Astrocyte of the hippocampus (primary cell): ENCODE measurements at places on chromosomes 13 and 19.
A peak's percentile ranks its signal among the peaks of the same experiment; 100 is the strongest.

DNA sequence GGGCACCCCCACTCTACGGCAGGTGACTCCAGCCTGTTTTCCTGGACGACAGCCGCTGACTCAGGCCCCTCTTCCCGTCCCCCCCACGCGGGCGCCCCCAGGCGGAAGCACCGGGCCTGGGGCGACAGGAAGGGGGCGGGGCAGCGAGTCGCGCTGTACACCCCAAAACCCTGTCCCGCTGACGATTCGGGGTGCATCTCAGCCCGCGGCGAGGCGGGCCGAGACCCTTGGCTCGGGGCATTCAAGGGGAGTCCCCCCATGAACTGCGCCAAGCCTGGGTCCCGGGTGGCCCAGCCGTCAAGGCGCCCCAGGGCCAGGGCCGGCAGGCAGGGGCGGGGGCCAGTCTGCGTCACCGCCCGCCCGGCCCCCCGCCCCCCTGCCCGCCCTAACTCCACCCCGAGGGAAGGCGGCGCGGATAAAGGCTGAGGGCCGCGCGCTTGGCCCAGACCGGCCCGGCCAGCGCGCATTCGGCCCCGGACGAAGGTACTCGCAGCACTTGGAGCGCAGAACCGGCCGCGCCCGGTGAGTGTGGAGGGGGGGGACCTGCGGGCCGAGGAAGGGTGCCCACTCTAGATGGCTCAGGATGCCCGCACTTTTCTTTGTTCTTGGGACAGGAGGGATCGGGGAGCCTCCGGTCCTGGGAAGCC, at the start of gene MIDN:
Gene MIDN, plus strand, starts transcription at position 445 of the 647 bp plus-strand sequence. CDS start 1,714 bp downstream, outside the sequence.
- DNase-seq, result peak; percentile 95

- no peak for DNase-seq
Observed at GRCh38 chr13:58991826-58992477, 1171.8 kb downstream of the DIAPH3 start.

DNA sequence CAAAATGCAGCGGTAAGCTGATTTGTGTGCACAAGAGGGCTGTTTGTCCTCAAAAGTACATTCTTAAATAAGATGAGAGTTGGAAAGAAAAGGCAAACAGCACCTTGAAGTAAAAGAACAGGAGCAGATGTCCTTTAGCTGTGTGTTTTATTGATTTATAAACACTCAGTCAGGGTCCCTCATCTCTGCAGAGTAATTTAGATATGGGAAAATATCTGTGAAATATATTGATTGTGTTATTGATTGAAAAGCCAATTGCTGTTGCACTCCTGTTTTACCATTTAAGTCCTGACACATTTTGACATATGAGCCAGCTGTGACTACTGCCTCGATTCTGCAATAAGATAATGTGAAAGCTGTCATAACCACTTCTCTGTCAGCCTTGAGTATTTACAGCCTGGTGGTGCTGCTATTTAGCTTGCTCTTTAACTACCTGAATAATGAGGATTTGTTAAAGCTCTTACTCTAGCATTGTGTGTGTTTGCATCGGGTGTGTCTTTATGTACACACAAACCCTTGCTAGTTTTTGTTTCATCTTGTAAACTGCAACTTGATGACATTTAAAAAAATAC, 550.1 kb downstream of the DACH1 start:
- DNase-seq, result no peak

DNA sequence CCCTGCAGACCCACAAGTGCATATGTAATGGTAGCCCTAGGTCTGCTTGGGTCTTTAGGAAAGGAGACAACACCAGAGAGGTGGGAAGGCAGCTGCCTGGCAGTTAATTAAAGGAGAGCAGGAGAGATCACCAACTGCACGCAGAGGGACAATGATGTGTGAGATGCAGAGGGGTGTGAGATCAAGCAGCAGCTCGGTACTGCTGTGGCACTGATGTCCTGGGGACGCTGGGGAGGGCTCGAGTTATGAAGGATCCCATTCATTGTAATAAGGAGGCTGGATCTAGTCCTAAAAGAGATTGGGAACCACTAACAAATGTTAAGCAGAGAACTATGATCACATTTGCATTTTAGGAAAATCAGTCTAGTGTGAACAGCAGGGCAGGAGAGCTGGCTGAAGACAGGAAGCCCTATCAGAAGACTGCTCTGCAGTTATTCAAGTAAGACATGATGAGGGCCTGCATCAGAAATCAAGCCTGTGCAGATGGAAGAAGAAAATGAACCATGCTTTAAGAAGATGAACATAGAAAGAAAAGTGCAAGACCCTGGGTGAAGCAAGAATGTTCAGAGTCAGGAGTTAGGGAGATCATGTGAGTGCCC, 80.4 kb downstream of the DLEU7 start:
- no peak for DNase-seq

DNA sequence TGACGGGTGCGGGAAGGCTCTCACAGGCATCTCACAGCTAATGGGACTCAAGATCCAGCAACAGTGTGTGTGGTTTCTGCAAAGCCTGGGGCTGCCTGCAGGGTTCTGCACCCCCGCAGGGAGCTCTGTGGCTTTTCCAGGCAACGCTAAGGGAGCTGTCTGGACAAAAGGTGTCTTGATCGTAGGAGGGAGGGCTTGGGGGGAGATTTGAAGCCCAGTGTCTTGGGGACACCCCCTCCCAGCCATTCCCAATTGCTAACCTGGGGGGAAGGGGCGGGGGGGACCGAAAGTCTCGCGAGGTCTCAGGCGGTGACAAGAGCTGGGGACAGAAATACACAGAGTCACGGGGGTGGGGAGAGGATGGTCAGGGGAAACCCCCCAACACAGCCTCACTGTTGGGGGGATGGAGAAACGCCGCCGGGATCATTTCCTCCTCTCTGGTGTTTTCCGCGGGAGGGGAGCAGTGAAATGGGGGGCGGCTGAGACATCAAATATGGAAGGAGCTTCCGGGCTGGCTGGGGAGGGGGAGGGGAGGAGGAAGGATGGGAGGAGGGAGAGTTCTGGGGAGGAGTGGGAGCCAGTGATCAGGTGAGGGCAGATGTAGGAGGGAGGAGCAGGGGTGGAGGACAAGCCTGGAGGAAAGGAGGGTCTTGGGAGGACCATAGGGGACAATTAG, 13.3 kb downstream of the KCNC3 start:
- peak; percentile 22 for DNase-seq

DNA sequence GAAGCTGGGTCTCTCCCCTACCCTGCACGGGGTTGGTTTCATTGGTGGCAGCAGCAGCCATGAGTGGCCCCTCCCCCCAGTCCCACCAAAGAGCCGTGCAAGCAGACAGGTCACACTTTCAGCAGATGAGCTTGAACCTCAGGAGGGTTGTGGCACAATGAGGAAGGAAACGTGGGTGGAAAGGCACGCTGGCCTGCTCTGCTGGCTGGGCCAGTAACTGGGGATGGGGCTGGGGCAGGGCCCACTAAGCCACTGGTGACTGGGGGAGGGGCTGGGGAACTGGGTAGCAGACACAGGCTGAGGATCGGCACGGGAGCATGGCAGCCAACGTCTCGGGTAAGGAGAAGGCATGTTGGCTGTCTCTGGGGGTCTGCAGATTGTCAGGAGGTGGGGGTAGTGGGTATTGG, at the start of gene P2RY11:
Gene P2RY11, plus strand, starts transcription at position 289 of the 407 bp plus-strand sequence. Its CDS starts 29 bp downstream, at position 318.
- no peak for DNase-seq
